ENCODE measurements at places on chromosomes 4 and X. TPM values are rescaled to one million over a fixed set of nuclear protein-coding genes. Genes with fewer than 3 reads are reported as not detected.

The ATP1B4 gene
- total RNA-seq, result not detected

DNA sequence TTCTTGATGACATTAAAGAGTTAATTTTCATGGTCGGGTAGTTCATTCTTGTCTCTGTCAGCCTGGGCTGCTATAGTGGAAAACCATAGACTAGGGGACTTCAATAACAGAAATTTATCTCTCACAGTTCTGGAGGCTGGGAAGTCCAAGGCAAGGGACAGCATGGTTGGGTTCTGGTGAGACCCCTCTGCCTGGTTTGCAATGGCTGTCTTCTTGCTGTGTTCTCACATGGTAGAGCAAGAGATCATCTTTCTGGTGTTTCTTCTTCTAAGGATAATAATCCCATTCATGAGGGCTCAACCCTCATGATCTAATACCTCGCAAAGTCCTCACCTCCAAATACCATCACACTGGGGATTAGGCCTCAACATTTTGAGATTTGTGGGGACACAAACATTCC lies 50.1 kb downstream of the RHOH start:
- H3K4me3 ChIP-seq, result peak overlapping the region; percentile 51
- peaks cover 77% of the 10 kb centered on the region for H3K4me1 ChIP-seq
- peaks cover 59% of the 10 kb centered on the region for H3K36me3 ChIP-seq
- H3K27me3 ChIP-seq, result no peaks in the 10 kb centered on the region

The VEGFC gene
- total RNA-seq, result not detected

DNA sequence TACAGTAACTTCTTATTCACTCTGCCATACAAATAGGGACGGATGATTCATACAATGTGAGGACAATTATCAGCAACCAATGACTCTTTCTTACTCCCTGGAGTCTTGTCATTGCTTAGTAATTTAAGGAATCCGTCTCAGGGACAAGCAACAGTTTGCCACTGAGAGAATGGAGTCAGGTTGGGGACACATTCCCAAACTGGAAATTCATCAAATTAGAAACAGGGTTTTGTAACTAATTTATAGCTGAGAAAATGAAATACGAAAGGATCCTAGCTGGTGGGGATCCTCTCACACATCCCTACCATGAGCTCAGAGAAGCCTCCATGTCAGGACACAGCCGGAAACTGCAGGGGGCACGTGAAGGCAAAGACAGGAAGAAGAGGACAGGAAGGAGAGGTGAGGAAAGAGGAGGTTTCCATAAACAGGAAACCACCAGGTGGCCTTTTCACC lies 50.4 kb upstream of the KDR start:
- H3K27me3 ChIP-seq, result no peaks in the 10 kb centered on the region
- DNase-seq, result no peak
- H3K27ac ChIP-seq, result no peak overlapping the region

The UXT gene
- total RNA-seq, result 173 TPM

- DNase-seq, result no peak
- peaks cover 18% of the 10 kb centered on the region for H3K36me3 ChIP-seq
- H3K4me3 ChIP-seq, result no peak overlapping the region
- no peaks in the 10 kb centered on the region for H3K27me3 ChIP-seq
Measured at GRCh38 chrX:154355776-154356140, 18.7 kb downstream of the FLNA start.

- H3K27ac ChIP-seq, result no peak overlapping the region
- no peak overlapping the region for H3K4me3 ChIP-seq
- H3K27me3 ChIP-seq, result no peaks in the 10 kb centered on the region
- H3K36me3 ChIP-seq, result no peaks in the 10 kb centered on the region
- no peaks in the 10 kb centered on the region for H3K4me1 ChIP-seq
Measured at GRCh38 chr4:86007042-86007441, 352.8 kb downstream of the MAPK10 start.

GRCh38 chrX:28042260-28042659 lies 61.0 kb upstream of the DCAF8L1 start:
- H3K4me1 ChIP-seq, result no peaks in the 10 kb centered on the region
- no peak overlapping the region for H3K4me3 ChIP-seq
- H3K36me3 ChIP-seq, result no peaks in the 10 kb centered on the region
- no peak for DNase-seq
- H3K27ac ChIP-seq, result no peak overlapping the region
- no peaks in the 10 kb centered on the region for H3K27me3 ChIP-seq

DNA sequence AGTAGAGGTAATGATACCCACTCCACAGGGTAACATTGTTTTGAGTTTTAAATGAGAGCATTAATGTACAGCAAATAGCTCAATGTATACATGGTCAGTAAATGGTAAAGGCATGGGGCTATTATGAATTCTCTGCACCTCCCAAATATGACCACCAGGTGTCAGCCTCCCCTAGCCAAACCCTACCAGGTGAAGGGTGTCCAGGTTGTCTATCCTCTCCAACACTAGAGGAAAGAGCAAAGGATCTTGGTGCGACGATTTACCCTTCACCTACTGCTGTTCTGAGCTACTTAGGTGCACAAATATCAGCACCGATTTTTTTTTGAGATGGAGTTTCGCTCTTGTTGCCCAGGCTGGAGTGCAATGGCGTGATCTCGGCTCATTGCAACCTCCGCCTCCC lies 26.5 kb upstream of the XIAP start:
- no peaks in the 10 kb centered on the region for H3K27me3 ChIP-seq
- no peaks in the 10 kb centered on the region for H3K4me1 ChIP-seq
- DNase-seq, result peak; percentile 27
- no peaks in the 10 kb centered on the region for H3K36me3 ChIP-seq
- H3K27ac ChIP-seq, result no peak overlapping the region

- peaks cover 18% of the 10 kb centered on the region for H3K27me3 ChIP-seq
- no peaks in the 10 kb centered on the region for H3K4me1 ChIP-seq
- H3K27ac ChIP-seq, result no peak overlapping the region
- no peak for DNase-seq
- H3K4me3 ChIP-seq, result no peak overlapping the region
- no peaks in the 10 kb centered on the region for H3K36me3 ChIP-seq
Measured at GRCh38 chr4:3284734-3285557, 7.9 kb upstream of the RGS12 start.

GRCh38 chr4:117900832-117901231 lies 133.5 kb upstream of the NDST3 start:
- H3K27me3 ChIP-seq, result no peaks in the 10 kb centered on the region
- no peaks in the 10 kb centered on the region for H3K36me3 ChIP-seq
- no peak overlapping the region for H3K27ac ChIP-seq
- no peak overlapping the region for H3K4me3 ChIP-seq
- DNase-seq, result no peak
- H3K4me1 ChIP-seq, result no peaks in the 10 kb centered on the region

GRCh38 chr4:52933738-52934137 lies 71.6 kb downstream of the RASL11B start:
- peaks cover 7% of the 10 kb centered on the region for H3K4me1 ChIP-seq
- H3K27ac ChIP-seq, result no peak overlapping the region
- no peaks in the 10 kb centered on the region for H3K27me3 ChIP-seq

All from activated T-helper 1 cell treated with anti-CD3 and anti-CD28 coated beads, Interleukin-12 subunit alpha, Interleukin-12 subunit beta, Interleukin-2, Interleukin-4 antibody, amounts not matched to agents 30 ng/mL and 10 ng/mL and 1 ng/mL, durations not matched to agents 14 hours and 24 hours and 36 hours (primary cell).